ENCODE measurements at places on chromosomes 13 and 19.

- no peak for DNase-seq
These were observed 5.9 kb downstream of the MTMR6 start for GRCh38 chr13:25281193-25281934.

- DNase-seq = no peak
These were observed 668 bp upstream of the ARHGAP45 start for GRCh38 chr19:1066251-1066747.

DNA sequence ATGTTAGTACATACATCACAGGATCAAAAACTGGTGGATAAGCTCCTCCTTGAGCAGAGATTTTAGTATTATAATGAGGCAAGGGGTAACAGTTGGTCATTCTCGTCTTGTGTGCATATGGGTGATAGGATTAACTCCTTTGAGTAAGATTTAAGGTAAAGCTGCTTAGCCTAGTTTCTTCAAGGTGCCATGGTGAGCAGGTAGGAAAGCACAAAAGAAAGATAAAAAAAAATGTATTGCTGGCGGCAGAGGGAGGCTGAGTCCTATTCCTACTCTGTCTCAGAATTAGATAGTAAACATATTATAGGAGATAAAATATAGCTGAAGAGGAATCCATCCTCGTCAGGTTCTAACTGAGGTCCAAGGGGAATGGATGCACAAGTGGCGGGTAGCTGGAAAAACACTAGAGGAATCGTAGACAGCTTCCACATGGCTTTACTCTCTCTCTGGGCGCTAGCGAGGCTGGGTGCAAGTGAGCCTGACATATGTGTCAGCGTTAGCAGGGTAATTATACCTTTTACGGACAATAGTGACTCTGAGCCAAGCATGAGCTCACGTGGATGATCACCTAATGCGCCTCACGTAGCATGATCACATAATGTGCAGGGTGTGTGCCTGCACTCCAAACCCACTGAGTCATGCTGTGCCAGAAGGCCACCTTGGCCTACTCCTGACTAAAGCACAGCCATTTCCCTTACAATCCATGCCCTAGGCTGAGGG lies 734.3 kb upstream of the MIR17HG start:
- DNase-seq = no peak

GRCh38 chr13:43786766-43787517 lies at the start of gene ENOX1:
Gene ENOX1 (minus strand): TSS chr13:43786972.
- peak; percentile 90 for DNase-seq

DNA sequence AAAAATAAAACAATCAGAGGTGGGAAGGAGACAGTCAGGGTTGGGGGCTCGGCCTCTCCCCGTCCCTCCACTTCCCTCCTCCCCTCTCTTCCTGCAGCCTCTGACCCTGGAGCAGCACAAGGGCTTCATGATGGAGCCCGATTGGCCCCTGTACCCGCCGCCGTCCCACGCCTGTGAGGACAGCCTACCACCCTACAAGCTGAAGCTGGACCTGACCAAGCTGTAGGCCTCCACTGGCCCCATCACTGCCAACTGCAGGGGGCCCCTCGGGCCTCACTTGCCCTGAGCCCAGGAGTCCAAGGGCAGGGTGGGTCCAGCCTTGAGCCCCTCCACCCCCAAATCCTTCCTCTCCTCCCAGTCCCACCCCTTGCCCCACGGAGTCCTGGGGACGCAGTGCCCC lies 7.6 kb downstream of the TMEM59L start:
- DNase-seq = no peak

- peak; percentile 44 for DNase-seq
These were observed 18.9 kb downstream of the MPND start for GRCh38 chr19:4362101-4362828.

DNA sequence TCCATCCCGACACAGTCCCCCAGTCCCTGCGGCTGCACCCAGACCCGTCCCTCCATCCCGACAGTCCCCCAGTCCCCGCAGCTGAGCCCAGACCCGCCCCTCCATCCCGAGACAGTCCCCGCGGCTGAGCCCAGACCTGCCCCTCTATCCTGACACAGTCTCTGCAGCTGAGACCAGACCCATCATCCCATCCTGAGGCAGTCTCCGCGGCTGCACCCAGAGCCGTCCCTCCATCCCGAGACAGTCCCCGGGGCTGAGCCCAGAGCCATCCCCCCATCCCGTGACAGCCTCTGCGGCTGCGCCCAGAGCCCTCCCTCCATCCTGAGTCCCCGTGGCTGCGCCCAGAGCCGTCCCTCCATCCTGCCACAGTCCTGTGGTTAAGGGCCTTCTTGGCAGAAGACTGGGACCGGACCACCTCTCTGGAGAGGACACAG lies 28.8 kb upstream of the TMEM255B start:
- no peak for DNase-seq

DNA sequence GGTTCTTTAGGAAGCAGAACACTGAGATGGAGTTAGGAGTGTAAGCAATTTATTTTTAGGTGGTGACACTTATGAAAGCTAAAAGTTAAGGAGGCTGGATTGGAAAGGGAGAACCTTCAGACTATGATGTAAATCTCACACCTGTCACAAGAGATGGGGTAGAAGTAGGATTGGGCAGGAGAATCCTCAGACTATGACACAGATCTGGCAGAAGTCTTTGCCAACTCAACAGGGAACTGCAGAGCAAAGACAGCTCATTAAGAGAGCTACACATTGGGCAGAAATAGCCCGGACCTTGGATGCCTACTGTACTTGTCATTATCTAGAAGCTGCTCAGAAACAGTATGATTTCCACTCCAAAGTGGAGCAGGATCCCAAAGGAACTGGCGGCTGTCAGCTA lies 134.4 kb downstream of the DNAJC15 start:
- no peak for DNase-seq

DNA sequence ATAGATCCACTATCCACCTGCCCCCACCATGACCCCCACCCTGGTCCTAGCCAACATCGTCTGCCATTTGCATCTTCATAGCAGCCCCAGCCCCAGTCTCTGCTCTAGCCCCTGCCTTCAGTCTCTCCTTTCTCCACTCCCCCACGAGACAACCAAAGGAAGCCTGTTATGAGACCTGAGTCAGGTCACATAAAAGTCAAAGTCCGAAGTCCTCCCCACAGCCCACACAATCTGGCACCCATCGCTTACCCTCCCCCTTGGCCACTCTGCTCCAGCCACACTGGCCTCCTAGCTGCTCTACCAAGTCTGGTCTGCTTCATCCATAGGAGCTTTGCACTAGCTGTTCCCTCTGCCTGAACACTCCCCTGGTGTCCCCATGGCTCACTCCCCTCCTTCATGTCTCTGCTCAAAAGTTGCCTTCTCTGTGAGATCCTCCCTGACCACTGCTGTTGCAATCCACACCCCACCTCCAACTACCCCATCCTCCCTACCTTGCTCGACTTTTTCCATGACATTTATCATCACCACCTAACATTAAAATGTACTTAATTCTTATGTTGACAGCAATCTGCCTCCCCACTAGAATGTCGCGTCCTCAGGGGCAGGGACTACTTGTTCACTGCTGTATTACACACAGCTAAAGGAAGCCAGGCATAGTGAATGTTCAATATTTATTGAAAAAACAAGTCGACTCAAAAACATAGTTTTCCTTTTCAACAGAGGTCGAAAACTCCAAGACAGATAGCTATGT lies 1.2 kb upstream of the PLEKHG2 start:
- DNase-seq = no peak

GRCh38 chr19:52196256-52196967 lies 6.6 kb downstream of the PPP2R1A start:
- DNase-seq = no peak

GRCh38 chr19:1429750-1430149 lies 8.4 kb upstream of the RPS15 start:
- DNase-seq = no peak

- no peak for DNase-seq
These were observed 25.1 kb downstream of the BICRA start for GRCh38 chr19:47633996-47634395.

GRCh38 chr19:13613447-13613846 lies 107.2 kb upstream of the CACNA1A start:
- DNase-seq = no peak

GRCh38 chr13:27857282-27857681 lies 62.5 kb upstream of the PDX1 start:
- DNase-seq = no peak

DNA sequence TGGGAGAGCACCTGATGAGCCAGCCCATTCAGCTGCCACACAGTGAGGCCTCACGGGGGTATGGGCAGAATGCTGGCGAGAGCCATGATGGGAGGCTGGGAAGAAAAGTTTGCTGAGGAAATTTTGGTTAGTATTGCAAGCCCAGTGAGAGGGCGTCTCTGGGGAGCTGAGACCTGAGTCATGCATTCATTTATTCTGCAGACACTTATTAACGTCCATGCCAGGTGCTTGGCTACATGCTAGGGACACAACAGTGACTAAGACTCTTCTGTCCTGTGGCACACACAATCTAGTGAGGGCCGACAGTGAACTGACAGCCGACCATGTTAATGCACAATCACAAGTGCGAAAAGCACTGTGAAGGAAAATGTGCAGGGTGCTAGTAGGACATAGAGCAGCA lies 27.2 kb downstream of the WDR62 start:
- DNase-seq = no peak

- DNase-seq = no peak
These were observed 128.7 kb downstream of the UGGT2 start for GRCh38 chr13:95924389-95924994.

GRCh38 chr19:17184371-17184841 lies 30.8 kb upstream of the USE1 start:
- no peak for DNase-seq

- DNase-seq = no peak
These were observed 776 bp downstream of the DNAJC3 start for GRCh38 chr13:95677564-95678266.

GRCh38 chr19:5308451-5309437 lies 31.9 kb downstream of the PTPRS start:
- peak; percentile 61 for DNase-seq

DNA sequence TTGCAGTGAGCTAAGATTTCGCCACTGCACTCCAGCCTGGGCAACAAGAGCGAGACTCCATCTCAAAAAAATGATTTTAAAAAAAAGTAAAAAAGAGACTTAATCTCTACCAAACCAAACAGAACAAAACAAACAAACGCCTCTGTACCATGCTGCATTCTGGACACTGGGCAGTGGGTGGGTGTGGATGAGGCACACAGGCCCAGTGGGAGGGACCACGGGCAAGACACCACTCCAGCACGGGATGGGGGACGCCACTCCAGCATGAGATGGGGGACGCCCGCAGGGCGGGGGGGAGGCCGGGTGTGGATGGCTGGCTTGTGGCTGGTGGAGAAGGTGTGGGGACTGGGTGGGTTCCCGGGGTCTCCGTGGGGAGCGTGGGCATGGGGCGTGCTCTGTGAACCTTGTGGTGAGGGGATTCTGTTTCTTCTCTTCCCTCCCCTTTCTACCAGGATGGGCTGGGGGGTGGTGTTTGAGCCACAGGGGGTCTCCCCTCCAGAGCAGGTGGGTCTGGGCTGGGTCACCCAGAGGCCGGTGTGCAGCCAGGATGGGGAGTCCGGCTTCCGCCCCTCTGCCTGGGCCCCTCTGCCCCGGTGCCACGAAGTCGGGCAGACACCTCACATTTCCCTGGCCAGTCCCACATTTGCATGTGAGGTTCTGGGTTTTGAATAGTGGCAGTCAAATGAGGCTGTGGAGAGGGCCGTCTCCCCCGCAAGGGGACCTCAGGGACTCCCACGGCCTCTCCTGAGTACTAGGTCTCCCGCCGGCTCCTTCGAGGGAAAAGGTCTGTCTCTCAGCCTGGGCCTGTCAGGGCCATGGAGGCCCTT lies 23.9 kb upstream of the MATK start:
- no peak for DNase-seq

DNA sequence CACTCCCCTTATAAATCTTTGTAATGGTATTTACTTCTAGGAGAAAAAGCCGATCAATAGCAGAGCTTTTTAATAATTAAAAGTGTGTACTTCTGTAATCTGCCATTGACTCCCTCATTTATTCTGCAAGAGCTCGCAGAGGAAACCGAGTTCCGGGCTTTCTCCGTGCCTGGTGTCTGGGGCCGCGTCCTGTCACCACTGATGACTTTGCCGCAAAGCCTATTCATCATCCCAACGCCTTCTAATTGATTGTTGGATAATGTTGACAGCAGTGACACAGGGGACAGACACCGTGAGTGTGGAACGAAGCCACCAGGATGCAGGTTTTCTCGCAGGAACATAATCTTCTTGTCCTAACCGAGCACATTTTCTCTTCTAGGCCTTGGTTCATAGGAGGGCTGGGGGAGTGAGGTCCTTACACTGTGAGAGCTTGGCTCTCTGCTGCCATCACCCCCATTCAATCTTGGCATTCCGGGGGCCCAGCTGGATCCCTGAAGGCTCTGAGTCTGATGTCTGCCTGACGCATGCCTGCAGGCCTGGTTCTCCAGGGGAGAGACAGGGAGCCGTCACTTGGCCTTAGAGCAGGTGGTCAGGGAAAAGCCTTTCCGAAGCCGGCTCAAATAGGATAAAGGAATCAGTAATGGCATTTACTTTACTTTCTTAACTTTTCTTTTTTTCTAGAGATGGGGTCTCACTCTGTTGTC lies 110.3 kb downstream of the KDM4B start:
- no peak for DNase-seq

DNA sequence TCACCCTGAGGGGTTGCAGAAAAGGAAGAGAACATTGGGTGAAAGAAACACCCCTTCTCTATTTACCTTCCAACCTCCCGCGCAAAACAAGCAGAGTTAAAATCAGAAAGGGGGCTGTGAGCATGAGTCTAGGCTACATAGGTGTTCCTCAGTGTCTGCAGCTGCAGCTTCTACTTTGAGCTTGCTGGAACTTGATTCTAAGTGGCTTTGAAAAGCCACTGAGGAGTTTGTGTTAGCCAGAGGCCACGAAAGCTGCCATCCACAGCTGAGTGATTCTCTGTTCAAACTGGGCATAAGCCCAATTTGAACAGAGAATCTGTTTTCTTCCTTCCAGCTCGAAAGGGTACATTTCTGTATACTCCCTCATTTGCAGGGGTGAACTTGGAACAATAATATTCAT lies 343.9 kb downstream of the PCDH9 start:
- no peak for DNase-seq

- DNase-seq = no peak
These were observed 9.5 kb downstream of the SBK2 start for GRCh38 chr19:55527197-55528029.

- no peak for DNase-seq
These were observed 147.0 kb downstream of the DCT start for GRCh38 chr13:94332359-94333096.

GRCh38 chr13:95858286-95859075 lies 181.5 kb downstream of the DNAJC3 start:
- no peak for DNase-seq

GRCh38 chr19:40560092-40560507 lies 16.6 kb upstream of the SHKBP1 start:
- DNase-seq = no peak

- no peak for DNase-seq
These were observed 265.0 kb downstream of the PCDH9 start for GRCh38 chr13:66965181-66965580.

DNA sequence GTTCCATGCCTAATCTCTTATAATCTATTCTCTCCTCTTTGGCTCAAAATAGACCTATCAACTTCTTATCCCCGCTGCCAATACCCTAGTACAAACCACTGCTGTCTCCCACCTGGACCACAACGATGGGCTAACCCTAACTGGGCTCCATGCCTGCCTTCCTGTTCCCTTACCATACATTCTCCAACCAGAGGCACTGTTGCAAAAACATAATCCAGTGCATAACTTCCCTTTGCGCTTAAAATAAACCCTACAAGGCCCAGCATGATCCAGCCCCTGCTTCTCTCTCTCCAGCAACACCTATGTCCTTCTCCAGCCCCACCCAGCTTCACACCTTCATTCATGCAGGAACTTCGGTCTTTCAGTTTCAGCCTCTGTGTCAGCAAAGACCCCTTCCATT lies 27.4 kb upstream of the CEBPA start:
- no peak for DNase-seq

- DNase-seq = no peak
These were observed 49.4 kb upstream of the INTS6 start for GRCh38 chr13:51502153-51502651.

GRCh38 chr13:31663880-31664585 lies 75.3 kb upstream of the RXFP2 start:
- DNase-seq = no peak
